ENCODE measurements at places on chromosomes 16 and 17.

DNA sequence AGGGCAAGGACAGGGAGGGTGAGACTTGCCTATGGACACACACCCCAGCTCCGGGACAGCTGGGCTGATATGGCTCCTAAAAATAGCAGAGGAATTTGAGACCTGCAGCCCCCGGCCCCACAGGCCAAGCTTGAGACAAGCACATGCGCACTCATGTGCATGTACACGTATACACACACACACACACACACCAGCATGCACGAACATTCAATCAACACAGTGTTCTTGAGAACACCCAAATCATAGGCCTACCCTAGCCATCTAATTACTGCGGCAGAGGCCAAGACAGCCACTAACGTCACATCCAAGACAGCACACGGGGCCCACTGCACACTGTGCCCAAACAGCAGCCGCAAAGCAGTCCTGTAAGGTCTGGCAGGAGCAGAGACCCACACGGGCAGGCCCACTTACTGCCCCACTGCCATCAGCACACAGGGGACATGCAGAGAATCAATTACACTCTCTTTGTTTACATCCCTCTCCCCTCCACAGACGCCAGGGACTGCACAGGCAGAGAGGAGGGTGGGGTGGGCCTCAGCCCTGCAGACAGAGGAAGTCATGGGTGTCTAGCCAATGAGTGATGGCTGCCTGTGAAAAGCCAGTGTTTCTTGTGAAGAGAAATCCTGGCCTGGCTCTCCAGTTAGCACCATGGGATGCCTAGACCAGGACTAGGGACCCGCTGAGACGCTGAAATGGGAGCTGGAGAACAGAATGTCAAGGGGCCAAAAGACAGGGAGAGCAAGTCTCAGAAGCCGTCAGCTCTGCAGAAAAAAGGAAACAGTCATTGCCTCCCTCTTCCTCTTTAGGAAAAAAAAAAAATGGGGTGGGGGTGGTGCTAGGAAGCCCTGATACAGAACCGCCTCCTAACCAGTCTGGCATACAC, 39.3 kb downstream of the MYO18A start:
- DNase-seq, result peak; percentile 65

- DNase-seq, result no peak
Measured at GRCh38 chr17:78376161-78376560, 2.3 kb upstream of the PGS1 start.

DNA sequence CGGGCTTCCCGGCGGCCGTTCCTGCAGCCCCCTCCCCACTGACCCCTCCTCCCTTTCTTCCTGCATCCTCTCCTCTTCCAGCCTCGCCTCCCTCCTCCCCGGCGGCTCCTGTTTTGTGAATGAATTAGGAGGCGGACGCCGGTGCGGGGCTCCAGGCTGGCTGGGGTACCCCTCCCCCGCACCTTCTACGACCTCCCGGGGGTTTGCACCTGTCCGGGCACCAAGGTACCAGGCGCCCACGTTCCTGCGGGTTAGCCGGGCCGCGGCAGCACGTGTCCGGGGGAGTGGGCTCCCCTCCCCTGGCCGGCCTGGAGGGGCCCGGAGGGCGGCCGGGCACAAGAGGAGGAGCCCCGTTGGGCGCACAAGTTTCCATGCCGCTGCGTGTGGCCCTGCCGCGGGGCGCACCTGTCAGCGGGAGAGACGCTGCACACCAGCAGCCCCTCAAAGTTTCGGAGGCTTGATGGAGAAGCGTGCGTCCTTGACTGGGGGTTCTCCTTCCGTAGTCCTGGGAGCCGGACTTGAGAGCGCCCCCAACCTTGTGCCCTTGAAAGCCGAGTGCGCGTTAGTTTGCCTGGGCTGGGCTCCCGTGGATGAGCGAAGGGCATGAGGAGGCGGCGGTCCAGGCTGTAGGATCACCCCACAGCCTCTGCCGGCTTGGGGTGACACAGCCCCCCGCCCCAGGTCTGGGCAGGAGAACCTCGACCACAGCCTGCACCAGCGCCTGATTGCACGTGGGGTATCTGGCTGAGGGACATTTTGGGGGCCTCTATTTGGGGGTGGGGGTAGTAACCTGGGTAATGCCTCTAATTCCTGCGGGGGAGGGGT, 1.2 kb downstream of the HAS3 start:
- DNase-seq, result no peak

- DNase-seq, result no peak
Measured at GRCh38 chr17:47816947-47817346, 4.6 kb downstream of the OSBPL7 start.

GRCh38 chr17:38609280-38610031, 3.7 kb upstream of the SRCIN1 start:
- DNase-seq, result no peak

- DNase-seq, result no peak
Measured at GRCh38 chr16:11583166-11583565, 3.6 kb downstream of the LITAF start.

DNA sequence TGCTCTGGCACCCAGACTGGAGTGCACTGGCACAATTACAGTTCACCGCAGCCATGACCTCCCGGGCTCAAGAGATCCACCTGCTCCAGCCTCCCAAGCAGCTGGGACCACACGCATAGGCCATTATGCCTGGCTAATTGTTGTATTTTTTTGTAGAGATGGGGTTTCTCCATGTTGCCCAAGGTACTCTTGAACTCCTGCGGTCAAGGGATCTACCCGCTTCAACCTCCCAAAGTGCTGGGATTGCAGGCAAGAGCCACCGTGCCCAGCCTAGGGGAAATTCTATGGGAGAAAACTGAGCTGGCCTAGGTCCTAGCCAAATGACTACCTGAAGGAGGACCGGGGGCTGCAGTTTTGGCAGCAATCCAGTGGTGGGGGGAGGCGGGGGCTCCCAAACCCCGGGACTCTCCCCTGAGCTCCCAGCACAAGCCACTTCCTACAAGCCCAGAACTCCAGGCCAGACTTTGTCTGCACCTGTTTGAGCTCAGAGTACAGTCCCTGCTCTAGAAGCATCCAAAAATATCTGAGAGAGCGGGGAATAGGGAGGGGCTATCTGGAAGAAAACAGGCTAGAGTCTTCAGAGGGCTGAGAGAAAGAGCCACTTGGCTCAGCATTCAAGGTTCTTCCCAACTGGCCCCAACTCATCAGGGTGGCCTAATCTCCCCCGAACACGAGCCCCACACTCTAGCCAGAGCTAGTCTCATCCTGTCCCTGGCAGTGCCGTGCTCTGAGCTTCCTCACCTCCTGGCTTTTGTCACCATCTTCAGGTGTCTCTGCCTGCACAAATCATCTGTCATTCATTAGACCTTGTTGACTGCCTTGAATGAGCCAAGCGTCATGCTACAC, 9.1 kb downstream of the SRL start:
- DNase-seq, result no peak

DNA sequence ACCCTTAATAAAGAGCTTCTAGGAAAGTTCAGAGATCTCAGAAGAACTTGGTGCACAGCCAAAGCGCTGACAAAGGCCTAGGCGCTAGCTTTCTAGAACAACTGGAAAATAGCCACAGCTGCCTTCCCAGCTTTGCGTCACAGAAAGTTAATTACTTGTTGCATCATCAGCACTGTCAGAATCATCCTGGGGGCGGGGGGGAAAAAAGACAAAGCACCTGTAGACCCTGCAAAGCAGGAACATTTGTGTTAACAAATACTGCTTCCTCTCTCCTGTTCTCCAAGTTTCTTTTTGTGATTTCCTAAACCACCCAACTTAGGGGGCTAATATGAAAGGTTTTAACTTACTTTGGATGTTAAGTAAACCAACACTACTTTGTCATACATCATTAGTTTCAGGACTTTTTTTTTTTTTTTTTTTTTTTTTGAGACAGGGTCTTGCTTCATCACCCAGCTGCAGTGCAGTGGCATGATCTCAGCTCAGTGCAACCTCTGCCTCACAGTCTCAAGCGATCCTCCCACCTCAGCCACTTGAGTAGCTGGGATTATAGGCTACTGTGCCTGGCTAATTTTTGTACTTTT, 4.8 kb upstream of the AARSD1 start:
- DNase-seq, result no peak

DNA sequence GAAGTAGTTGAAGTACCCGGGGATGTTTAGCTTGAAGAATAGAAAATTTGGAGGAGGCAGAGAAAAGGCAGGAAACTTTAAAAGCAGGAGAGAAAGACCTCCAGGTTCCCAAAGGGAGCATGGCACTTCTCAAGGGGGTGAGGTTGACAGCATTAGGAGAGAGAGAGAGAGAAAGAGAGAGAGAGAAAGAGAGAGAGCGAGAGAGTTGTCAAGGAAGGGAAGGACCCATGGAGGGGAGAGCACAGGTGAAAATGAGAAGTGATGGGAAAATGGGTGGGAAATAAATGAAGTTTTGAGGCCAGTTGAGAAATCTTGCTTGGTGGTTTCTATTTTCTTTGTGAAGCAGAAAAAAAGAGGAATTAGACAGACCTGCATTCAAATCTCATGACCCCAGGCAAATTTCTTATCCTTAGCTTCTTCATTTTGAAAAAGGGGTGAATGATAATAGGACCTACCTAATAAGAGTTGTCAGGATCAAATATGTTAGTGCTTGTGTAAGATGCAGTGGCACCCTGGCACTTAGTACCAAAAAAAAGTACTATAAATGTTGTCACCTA, 24.0 kb downstream of the PRKCB start:
- DNase-seq, result no peak

DNA sequence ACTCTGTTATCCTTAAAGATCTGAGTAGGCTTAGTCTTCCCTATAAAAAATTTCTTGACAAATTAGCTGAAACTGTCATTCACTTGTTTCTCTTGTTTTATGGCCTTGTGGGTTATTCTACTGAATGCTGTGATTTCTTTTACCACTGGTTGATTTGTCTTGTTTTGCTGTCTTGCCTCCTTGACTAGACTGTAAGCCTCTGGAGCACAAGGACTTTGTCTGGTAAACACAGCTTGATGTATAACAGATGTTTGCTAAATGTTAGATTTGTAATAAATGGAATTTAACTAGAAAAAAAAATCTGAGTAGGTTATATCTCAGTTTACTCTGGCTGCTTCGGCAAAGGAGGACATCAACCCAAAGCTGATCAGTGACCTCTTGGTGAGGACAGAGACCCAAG, 21.6 kb downstream of the VAC14 start:
- no peak for DNase-seq

- DNase-seq, result peak; percentile 90
Measured at GRCh38 chr16:78778101-78779004, 678.9 kb downstream of the WWOX start.

- no peak for DNase-seq
Measured at GRCh38 chr17:2453866-2454265, 53.0 kb upstream of the MNT start.

GRCh38 chr17:11140043-11140442, 101.0 kb upstream of the SHISA6 start:
- no peak for DNase-seq

GRCh38 chr16:88491560-88492310, 38.7 kb downstream of the ZFPM1 start:
- no peak for DNase-seq

DNA sequence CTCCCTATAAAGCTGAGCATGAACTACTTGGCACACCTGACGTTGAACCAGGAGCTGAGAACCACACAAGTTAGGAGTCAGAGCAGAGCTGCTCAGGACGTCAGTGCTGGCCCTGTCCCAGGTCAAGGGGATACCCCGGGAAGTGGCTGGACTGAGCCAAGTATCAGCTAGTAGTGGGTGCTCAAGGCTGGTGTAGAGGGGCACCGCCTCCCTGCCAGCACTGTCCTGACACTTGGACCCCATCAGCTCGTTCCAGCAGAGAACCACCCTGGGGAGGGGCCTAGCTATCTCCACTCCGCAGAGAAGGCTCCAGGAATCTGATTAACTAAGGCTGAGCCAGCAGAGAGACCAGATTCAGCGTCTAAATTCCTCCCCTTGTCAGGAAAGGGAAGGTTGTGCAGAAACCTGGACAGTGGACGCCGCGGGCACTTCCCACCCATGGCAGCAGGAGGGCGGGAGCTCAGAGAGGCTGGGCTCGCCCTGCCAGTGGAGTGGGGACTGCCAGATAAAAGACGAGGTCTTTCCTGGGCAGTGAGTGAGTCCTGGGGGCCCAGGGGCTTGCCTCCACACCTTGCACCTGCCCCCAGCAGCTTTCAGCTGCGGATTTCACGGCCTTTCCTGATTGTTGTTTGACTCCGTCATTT, 21.0 kb downstream of the C16orf90 start:
- DNase-seq, result no peak

- DNase-seq, result no peak
Measured at GRCh38 chr17:73305845-73306836, 5.7 kb downstream of the CDC42EP4 start.

All from activated CD4-positive, alpha-beta memory T cell treated with anti-CD3 and anti-CD28 coated beads for 36 hours (primary cell).